ENCODE measurements at places on chromosomes 4 and X.

DNA sequence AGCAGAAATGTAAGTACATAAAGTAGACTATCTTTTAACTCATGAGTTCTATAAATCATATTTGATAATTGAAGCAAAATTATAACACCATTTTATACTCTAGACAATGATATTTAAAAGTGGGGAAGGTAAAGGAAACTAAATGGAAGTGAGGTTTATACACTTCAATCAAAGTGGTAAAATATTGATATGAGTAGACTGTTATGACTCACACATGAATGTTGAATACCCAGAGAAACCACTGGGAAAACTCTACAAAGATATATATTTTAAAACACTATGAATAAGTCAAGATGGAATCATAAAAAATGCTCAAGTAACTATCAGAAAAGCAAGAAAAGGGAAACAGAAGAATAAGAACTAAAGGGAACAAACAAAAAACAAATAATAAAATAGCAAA lies 8.4 kb downstream of the VSIG1 start:
- DNase-seq: no peak

DNA sequence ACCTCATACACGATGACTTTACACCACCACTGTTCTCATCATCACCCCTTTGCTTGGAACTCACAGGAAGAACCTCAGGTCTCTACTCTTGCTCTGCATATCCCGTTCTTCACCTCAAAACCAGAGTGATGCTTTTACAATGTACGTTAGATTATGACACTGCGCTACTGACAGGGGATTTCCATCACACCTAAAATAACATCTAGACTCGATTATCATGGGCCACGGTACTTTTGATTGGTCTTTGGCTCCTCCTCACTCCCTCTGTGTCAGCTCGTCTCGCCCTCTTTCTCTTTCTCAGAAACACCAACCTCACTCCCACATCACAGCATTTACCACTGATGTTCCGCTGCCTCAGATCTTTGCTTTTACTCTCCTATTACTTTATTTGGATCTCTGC lies 172.4 kb downstream of the TLL1 start:
- no peak for DNase-seq

- no peak for DNase-seq
Observed at GRCh38 chrX:143634663-143635455, 1.0 kb downstream of the SLITRK4 start.

GRCh38 chrX:116204932-116205331 lies 34.4 kb downstream of the AGTR2 start:
- DNase-seq: peak; percentile 5

GRCh38 chrX:136468391-136469103 lies 19.2 kb upstream of the BRS3 start:
- no peak for DNase-seq

GRCh38 chrX:106921637-106922036 lies 1.4 kb downstream of the CLDN2 start:
- no peak for DNase-seq

- DNase-seq: no peak
Observed at GRCh38 chrX:82141942-82142341, 940.0 kb downstream of the SH3BGRL start.

- no peak for DNase-seq
Observed at GRCh38 chr4:3010998-3011397, 47.6 kb downstream of the GRK4 start.

DNA sequence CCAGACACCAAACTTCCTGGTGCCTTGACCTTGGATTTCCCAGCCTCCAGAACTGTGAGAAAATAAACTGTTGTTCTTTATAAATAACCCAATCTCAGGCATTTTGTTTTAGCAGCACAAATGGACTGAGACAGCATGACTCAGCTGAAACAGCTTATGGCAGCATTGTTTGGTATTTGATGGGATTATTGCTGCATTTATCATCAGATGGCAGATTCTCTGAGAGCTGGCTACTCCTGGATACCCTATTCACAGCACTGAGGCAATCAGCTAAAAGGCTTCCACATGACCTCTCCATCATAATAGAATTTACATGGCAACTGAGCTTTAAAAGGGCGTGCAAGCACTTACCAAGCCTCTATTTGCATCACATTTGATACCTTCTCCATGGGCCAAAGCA lies 623.1 kb upstream of the CPEB2 start:
- no peak for DNase-seq

DNA sequence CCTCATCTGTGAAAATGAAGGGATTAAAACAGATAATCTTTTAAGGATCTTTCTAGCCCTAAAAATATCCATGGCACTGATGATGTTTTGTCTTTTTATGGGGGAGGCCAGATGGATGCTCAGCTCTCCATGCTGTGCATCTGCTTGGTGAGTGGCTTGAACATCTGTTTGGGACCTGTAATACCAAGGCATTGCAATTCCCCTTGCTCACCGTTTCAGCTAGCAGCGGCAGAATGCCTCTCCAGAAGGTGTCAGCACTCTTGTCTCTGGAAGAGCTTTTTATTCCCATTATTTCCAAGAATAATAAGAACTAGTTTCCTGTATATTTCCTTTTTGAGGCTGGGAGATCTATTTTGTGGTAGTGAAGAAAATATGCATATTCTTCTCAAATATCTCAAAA lies 151.9 kb upstream of the ANK2 start:
- no peak for DNase-seq

- no peak for DNase-seq
Observed at GRCh38 chrX:16748425-16748824, 29.0 kb downstream of the SYAP1 start.

- no peak for DNase-seq
Observed at GRCh38 chrX:45502396-45502795, 301.7 kb upstream of the DIPK2B start.

DNA sequence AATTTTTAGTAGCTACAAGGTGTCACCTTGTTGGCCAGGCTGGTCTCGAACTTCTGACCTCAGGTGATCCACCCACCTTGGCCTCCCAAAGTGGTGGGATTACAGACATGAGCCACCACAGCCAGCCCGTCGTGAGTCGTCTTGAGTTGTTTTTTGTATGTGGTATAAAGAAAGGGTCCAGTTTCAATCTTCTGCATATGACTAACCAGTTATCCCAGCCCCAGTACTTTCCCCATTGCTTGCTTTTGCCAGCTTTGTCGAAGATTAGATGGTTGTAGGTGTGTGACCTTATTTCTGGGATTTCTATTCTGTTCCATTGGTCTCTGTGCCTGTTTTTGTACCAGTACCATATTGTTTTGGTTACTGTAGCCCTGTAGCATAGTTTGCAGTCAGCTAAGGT lies 105.9 kb downstream of the OR13H1 start:
- DNase-seq: no peak

DNA sequence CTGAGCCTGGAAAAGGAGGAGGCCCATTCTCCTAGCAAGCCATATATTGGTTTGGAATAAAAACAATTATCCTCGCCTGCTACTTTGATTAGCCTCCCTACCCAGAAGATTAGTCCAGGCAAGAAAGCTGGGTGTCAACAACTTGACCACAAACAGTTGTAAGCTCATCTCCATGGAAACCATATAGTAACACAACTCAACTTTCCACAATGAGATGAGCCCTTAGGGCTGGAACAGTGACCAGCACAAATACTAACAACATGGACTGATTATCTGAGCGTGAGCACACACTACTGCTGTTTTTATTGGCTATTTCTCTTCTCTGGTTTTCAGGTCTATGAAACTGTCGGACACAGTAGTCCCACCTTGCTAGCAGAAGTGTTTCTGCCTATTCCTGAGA lies 80.8 kb downstream of the CC2D2A start:
- no peak for DNase-seq

DNA sequence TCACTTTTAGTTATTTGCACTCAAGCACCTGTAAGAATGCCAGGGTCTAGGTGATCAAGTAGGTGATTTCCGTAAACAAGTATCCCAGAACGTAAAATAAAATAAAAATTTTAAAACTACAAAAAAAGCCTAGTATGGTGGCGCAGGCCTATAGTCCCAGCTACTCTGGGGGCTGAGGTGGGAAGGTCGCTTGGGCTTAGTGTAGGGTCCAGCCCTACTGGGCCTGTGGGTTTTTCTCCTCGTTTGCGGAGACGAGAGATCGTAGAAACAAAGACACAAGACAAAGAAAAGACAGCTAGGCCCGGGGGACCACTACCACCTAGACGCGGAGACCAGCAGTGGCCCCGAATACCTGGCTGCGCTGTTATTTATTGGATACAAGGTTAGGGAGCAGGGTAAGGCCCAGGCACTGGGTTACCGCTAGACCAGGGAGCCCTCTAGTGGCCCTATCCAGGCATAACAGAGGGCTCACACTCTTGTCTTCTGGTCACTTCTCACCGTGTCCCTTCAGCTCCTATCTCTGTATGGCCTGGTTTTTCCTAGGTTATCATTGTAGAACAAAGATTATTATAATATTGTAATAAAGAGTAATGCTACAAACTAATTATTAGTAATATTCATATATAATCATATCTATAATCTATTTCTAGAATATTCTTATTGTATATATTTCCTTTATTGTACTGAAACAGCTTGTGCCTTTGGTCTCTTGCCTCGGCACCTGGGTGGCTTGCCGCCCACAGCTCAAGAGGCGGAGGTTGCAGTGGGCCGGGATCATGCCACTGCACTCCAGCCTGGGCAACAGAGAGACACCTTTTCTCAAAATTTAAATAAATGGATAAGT lies 38.4 kb downstream of the SAGE1 start:
- DNase-seq: no peak

GRCh38 chr4:67328393-67328792 lies 216.9 kb downstream of the CENPC start:
- no peak for DNase-seq

DNA sequence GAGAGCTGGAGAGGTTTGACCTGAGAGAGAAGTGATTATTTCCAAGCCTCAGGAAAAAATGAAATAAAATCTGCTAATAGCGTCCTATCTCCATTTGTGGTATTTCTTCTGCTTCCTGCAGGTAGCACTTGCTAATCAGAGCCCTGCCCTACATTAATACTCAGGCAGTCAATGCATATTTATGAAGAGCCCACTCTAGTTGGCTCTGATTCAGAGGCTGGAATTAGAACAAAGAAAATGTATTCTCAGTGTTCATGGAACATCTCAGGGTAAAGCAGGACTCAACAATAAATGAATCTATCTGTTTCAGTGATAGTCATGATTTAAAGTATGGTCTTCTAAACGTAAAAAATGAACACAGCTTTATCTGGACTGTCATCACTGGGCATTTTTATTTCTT lies 1.4 kb upstream of the ATP8A1 start:
- DNase-seq: no peak

DNA sequence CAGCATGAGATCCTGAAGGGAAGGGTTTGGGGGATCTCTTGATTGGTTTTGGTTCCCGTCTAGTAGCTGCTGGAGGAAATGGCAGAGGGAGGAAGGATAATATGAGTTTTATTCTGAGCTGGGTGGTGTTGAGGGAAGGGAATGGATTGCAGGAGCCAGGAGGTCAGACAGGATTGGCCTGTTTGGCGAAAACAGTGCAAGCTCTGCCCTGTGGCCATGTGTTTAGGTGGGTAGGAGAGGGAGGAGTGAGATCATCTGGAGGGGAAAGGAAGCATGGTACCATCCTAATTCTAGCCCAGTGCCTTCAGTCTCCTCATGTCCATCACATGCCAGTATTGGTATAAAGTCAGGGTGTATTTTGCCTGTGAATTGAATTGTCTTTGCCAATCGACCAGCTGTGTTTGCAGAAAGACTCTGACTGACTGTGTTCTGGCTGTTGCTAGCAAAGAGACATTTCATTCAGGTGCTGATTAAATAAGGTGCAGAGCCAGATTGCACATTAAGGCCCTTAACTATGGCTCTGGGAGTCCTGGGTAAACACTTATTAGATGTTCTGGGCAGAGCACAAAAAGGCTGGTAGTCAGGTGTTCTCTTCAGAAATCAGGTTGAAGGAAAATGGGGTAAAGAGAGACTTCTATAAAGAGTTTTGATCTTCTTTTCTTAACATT lies 10.0 kb downstream of the TMEM164 start:
- no peak for DNase-seq

- no peak for DNase-seq
Observed at GRCh38 chr4:185820146-185821028, 8.4 kb upstream of the SORBS2 start.

GRCh38 chr4:85491527-85491926 lies 16.6 kb downstream of the ARHGAP24 start:
- no peak for DNase-seq

- DNase-seq: no peak
Observed at GRCh38 chr4:152676052-152676854, 3.5 kb downstream of the TMEM154 start.

DNA sequence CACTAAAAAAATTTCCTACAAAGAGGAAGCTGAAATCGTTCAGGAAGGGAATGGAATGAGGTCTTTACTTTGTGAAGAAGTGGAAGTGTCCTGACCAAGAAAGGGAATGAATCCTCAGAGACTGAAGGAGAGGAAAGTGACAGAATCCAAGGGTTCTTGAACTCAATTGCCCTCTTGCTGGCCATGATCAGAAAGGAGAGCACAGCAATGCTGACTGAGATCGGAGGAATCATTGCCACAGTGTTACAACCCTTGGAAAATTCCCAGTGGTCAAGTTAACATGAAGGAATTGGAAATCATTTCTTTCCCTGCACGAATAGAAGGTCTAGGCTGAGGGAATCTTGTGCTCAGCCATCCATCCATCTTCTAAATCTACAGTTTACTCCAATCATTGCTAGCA lies 190.0 kb upstream of the NEIL3 start:
- no peak for DNase-seq

- no peak for DNase-seq
Observed at GRCh38 chr4:123297836-123298235, 98.8 kb upstream of the SPRY1 start.

DNA sequence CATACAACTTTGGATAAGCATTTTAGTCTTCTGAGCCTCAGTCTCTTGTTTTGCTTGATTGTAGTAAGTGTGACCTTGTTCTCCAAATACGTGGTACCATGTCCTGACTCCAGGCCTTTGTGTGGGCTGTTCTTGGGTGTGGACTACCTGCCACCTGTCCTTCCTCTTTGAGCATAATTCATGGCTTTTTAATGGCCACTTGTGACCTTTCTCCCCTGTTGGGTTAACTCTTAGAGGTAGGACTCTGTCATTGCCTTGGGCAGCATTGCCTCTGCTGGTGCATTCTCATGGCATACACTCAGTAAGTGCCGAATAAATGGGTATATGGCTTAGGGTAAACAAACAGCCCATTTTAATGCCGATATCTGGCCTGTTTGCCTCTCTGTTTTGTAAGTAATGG lies 3.0 kb downstream of the NSD2 start:
- DNase-seq: no peak

DNA sequence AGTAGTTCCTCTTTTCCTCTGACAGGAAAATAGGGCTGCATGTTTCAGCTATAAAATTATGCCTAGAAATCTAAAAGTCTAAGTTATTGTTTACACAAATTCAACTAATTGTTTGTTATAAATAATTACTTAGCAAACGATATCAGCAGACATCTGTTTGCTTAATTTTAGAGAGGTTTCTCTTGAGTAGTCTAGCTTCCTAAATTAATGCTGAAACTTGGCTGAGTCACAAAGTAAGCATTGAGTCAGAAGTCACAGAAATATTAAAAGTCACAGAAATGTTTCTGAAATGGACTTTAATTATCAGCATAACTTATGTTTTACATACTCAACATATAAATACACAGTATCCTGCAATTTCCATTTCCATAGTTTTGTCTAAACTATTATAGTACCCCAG lies 1044.0 kb downstream of the CCSER1 start:
- DNase-seq: no peak

GRCh38 chrX:20513185-20513584 lies 246.5 kb upstream of the RPS6KA3 start:
- DNase-seq: no peak

All from iPS DF 6.9 (cell line).